ENCODE measurements at places on chromosomes 7 and 10.

GRCh38 chr10:63539994-63540393 lies 18.8 kb downstream of the REEP3 start:
- no peak for DNase-seq

- DNase-seq: no peak
Observed at GRCh38 chr7:26188206-26188956, 12.2 kb downstream of the HNRNPA2B1 start.

DNA sequence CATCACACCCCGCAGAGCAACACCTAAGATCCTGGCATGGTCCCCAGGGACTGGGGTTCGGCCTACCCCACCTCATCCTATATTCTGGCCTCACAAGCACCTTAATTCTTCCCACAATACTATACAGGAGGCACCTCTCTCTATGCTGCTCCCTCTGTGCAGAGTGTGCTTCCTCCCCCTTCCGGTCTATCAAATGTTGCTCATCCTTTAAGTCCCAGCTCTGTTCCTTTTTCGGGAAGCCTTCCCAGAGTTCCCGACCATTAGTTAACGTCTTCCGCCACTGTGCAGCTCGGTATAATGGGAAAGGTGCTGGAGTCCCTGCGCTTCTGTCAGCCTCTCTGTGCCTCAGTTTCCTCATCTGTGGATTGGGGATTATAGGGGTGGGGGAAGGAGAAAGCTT lies 21.8 kb downstream of the PALD1 start:
- DNase-seq: no peak

DNA sequence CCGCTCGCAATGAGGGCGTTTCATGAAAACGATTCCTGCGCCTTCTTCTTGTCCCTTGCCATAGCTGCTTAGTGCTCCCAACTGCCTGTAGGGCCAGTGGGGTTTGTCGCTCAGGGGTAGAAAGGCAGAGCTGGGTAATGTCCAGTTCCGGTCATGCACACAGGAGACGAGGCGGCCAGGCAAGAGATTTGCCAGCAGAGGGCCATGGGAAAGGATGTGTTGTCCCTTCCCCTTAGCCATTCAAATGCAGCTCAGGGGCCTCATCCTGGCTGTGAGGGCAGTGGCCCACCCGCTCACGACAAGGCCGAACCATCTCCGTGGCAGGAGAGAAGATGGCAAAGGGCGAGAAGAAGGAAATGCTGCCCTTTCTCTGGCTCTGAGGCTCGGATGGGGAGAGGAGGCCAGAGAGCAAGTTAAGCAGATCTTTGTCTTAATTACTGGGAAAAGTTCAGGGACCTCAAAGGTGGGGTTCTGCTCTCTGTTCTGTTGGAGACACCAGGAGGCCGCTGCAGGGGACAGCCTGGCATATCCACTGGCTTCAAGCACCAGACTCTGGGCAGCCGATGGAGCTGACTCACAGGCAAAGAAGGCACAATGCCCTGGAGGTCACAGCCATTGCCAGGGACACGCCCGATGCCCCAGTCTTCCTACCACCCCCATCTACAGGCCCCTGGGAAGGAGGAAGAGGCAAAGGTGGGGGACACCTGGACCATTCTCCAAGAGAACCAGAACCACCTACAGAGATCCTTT lies 534.8 kb upstream of the MGMT start:
- no peak for DNase-seq

DNA sequence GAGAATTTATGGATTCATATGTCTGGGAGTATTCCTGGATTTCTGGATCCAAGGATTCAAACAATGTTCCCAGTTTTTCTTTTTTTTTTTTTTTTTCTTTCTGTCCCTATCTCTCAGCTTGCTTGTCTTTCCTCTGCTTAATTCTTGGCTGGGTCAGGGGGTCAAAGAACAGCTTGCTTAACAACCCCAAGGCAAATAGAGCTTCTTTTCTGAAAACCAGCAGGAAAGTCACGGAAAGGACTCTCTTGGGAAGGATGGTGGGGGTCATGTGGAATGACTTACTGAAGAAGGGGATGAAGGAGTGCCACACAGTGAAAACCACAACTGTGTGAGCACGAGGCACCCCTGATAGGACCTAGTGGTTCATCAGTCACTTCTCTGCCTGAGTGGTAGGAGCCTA lies 36.1 kb downstream of the GRK5 start:
- no peak for DNase-seq

GRCh38 chr7:22730066-22730710 lies 3.2 kb downstream of the IL6 start:
- no peak for DNase-seq

DNA sequence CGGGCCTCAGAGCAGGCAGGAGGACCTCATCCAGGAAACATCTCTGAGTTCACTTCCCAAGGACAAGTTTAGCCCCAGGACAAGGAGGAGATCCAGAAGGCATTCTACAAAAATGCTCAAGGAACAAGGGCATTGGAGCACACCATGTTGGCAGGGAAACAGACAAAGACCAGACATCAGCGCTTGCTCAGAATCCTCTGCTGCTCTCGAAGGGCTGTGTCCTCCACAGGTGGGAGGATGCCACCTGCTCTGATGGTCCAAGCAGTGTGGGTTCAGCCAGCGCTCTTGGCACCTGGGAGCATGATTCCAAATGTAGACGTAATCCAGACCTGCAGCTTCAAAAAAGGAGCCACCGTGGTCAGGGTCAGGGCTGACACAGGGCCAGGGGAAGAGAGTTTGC lies 160.7 kb downstream of the DPP6 start:
- no peak for DNase-seq

- DNase-seq: no peak
Observed at GRCh38 chr10:32061440-32061839, 5.2 kb upstream of the KIF5B start.

GRCh38 chr10:124298891-124299290 lies 119.8 kb downstream of the OAT start:
- no peak for DNase-seq

GRCh38 chr7:38367301-38367890 lies 94.0 kb upstream of the TARP start:
- no peak for DNase-seq

- no peak for DNase-seq
Observed at GRCh38 chr10:13049774-13050420, 48.4 kb upstream of the CCDC3 start.

- no peak for DNase-seq
Observed at GRCh38 chr7:157278791-157279724, 57.7 kb upstream of the DNAJB6 start.

GRCh38 chr7:31490796-31491314 lies 23.0 kb upstream of the ITPRID1 start:
- DNase-seq: no peak

GRCh38 chr10:102841827-102842345 lies 4.7 kb upstream of the CYP17A1 start:
- DNase-seq: no peak

- DNase-seq: no peak
Observed at GRCh38 chr10:43137717-43138020, 576 bp upstream of the CSGALNACT2 start.

GRCh38 chr10:96830511-96831199 lies 1.4 kb upstream of the LCOR start:
- no peak for DNase-seq

DNA sequence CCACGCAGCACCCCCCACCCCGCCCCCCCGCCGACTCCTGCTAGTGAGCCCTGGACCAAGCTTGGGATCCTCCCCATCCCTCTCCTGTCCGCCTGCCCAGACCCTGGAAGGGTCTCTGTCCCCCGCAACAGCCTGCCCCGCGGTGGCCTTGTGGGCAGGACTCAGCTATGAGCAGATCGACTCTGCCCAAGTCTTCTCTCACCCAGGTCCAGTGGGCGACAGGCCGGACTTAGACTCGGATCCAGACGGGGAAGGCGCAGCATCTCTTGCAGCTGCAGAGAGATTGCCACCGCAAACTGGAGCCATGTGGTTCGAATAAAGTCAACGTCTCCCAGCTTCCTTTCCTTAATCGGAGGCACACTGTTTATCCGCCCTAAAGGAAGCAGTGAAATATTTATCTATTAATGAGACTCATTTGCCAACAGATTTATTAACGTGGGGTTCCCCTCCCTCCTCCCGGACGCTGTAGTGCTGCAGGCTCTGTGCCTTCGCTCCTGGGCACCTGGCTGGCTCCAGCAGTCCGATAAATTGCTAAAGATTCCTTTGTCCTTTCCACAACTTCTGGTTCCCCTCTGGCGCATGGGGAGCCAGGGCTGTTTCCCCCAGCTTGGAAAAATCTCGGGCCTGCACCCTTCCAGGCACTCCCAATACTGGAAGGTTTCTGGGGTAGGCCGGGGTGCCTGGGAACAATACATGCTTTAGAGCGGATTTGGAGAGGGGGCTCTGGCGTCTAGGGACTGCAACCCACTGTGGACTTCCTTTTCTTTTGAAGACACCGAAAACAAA lies 634 bp upstream of the HOXA7 start:
- no peak for DNase-seq

- no peak for DNase-seq
Observed at GRCh38 chr10:73110345-73110849, at the start of gene NUDT13. TSS of gene NUDT13 (plus strand) at chr10:73110455. CDS start at chr10:73114366, 3,911 bp downstream.

GRCh38 chr10:119849031-119849789 lies 23.4 kb downstream of the MCMBP start:
- peak; percentile 64 for DNase-seq

GRCh38 chr10:122618461-122619165 lies 58.1 kb downstream of the DMBT1 start:
- DNase-seq: no peak

- no peak for DNase-seq
Observed at GRCh38 chr10:67239864-67240497, 314.1 kb downstream of the LRRTM3 start.

GRCh38 chr10:79219322-79219957 lies 127.8 kb upstream of the PPIF start:
- DNase-seq: no peak

GRCh38 chr7:137305901-137306621 lies 37.5 kb downstream of the PTN start:
- no peak for DNase-seq

DNA sequence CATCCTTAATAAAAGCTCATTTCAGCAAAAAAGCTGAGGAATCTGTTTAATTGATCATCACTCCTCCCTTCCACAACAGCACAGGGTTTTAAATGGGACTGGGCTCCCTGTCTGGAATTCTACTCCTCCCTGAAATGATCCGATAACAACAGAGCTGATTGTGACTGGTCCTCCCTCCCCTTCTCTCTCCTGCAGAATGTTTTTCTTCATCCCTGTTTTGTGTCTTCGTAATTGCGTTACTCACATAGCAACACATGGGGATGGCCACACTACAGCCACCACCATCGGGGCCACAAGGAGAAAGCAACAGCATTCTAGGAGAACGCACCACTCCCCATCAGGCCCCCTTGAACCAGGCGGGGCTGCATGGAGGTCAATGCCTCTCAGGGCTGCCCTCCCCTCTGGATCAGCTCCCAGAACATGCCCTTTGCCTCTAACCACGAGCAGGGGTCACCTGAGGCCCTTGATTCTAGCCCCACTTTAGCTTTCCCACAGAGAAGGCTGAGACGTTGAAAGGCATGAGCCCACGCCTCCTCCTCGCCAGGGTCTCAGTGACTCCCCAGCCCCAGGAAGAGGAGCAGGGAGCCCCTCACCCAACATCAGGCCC lies 152.6 kb downstream of the PLXNA4 start:
- no peak for DNase-seq

DNA sequence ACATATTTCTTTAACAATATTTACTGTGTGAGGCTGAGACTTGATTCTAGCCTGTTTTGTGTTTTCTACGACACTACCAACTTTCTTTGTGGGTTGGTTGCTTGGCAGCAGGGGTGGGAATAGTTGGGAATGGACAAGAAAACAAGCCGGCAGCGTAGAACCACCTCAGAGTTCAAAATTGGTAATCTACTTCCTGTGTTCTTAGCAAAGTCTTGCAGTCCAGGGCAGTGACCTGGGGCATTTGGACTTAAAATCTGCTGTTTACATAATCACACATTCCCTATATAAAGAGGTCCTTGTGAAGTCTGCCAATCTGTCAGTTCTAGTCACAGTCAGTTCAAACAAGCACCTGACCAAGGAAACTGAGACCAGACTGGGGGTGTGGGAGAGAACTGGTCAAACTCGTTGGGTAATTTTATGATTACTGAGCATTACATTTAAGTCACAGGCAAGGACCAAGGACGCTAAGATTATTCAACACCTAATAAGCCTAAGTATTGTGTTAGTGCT lies 167.9 kb downstream of the CPEB3 start:
- DNase-seq: no peak

DNA sequence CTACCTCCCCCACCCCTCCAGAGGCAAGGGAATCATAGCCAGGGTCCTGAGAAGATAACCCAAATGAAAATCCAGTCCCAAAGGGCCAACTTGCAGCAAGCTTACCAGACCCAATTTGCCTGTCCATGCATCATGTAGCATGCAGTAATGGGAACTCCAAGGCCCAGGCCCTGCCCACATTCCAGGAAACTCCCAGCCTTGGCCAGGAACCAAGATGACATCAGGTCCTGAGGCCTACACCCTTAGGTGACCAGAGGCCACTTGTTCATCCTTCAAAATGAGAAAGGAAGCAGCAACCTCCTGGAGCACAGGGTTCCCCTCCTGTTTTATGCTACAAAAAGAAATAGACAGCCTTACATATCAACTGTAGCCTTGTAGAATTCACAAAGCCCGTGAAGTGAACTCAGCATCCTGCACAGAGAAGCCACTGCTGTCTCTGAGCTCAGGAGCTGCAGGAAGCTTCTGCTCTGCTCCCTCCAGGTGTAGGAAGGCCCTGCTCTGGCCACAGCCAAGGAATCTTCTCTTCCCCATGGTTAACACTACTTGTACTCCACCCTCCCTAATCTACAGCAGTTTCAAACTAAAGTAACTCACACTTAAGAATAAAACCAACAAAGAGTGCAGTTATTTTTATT lies 30.3 kb upstream of the GRB10 start:
- peak; percentile 47 for DNase-seq

DNA sequence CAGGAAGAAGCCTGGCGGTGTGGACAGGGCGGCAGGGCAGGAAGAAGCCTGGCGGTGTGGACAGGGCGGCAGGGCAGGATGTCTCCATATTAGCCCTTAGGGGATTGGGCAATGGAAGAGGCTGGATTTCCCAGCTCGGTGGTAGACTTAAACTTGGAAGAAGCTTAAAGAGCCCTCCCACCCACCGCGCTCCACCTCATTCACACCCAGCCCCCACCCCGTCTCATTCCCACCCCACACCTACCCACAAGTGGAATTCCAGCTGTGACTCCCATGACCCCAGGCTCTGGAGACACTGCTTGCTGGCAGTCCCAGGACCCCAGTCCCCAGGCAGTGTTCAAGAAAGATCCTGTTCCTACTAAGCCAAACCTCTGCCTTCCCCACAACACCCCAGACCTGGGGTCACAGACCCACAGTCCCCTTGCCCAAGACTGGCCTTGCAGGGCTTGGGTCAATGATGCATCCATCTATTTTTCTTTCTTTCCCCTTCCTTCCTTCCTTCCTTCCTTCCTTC lies 34.0 kb downstream of the SPDYE6 start:
- DNase-seq: no peak

- DNase-seq: no peak
Observed at GRCh38 chr10:16923309-16923708, 106.1 kb upstream of the RSU1 start.

DNA sequence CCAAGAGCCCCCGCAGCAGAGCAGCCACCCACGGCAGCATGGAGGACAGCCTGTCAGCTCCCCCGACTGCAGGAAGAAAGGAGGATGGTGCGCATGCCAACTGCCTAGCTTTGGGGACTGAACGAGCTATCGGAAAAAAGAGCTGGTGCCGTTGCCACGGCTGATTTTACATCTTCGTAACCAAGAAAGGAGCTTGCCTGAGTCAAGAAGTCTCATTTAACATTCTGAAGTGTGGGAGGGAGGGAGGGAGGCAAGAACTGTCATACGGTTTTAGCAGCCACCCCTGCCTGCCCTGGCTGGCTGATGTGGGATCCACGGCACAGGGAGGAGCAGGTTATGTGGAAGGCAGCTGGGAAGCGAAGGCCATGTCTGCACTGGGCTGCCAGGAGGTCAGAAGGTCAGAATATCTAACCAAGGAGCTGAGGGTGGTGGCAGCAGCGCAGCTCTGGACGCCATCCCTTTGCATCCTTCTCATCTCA lies 74.7 kb upstream of the CAMK2B start:
- DNase-seq: no peak
